Lung (tissue), 17 donors: ENCODE measurements at places on chromosomes 5 and 9.

GRCh38 chr9:107547772-107548297 is 58.3 kb upstream of the KLF4 start:
- no peak for DNase-seq

DNA sequence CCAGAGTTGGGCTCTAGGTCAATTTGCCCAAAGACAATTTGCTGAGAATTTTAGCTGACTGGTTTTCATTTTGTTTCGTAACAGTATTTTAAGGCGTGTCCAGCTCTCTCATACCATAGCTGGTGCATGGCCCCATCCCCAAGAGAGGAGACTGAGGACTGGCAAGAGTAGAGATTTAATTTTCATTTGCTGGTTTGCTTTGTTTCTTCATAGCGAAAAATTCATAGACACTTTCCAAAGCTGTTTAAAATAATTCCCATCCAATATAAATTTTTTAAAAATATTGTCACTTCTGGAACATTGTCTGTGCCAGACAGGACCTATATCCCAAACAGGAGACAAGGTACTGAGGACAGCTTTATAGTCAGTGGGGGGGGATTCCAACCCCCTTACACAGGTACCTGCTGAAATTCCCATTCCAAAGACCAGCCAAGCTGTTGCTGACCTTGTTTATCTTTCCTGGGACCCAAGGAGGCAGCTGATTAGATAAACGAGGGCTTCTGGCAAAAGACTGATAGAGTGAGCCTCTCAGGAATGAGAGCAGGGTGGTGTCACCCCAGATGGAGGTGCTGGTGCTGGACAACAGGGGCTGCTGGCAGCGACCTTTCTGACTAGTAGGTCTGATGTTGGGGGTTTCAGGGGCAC is 6.8 kb upstream of the ANGPTL2 start:
- no peak for DNase-seq

DNA sequence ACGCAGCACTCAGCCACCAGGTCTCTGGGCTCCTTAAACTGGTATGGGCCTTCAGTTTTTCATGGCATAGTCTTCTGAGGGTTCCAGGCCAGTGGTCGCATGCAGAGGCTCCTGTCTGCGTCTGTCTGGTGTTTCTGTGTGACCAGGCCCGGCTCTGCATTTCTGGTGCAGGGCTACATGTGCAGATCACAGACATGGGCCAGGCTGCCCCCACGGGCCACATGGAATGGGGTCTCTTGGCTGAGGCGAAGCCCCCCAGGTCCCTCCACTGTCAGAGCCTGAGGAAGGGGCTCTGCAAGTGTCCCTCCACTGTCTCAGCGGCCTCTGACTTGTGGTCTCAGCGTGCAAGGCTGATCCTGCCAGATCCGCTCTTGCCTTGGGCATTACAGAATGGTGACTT is 15.6 kb upstream of the CARD19 start:
- no peak for DNase-seq

GRCh38 chr9:117706421-117707116 is 2.4 kb downstream of the TLR4 start:
- DNase-seq = no peak

GRCh38 chr5:108257996-108258395 is 123.9 kb downstream of the FBXL17 start:
- DNase-seq = no peak

DNA sequence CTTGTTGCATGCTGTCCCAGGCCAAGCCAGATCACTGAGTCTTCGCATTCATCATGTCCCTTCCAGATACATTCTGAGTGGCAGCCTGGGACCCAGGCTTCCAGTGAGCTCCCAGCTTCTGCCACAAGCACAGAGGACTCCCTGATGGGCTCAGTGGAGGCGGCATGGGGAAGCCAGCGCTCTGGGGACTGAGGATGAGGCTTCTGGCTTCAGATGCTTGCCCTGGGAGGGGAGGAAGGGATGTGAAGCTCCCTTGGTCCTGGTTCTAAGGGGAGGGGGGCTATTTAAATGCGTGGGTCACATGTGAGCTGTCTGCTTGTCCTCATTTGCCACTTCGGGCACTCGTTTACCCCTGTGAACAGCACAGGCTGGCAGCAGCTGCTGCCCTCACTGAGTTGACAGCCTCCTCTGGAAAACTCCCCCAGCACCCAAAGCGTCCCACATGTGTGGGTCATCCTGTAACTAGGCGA is 174.0 kb downstream of the NR3C1 start:
- DNase-seq = no peak

- no peak for DNase-seq
These were observed 353.4 kb downstream of the SPOCK1 start for GRCh38 chr5:137145721-137146120.

GRCh38 chr5:169592937-169593650 is 9.5 kb downstream of the SPDL1 start:
- no peak for DNase-seq

- no peak for DNase-seq
These were observed 51.1 kb downstream of the CPLANE1 start for GRCh38 chr5:37198061-37198460.

DNA sequence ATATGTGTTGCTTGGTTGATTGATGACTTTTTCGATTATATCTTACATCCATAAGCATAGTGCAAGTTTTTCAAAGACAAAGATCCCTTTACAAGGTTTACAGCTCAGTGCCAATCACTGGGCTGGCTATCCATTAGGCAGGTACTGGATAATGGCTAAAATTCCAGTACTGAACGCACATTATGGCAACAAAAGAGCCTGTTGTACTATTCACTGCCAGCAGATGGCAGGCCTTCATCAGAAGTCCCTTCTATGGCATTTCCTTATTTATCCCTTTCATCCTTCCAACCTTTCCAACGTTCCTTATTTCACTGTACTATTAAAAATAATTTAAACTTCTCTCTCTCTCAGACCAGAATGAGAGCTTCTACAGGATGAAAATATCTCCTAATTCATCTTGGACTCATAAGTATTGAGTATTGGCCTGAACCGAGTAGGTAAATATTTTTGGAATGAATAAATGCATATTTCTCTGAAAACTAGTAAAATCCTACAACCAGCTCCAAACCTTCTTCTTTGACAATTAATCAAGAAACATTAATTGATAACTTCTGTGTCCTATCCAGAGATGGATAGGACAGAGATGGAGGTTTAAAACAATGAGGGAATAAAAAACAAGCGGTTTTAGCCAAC is 6.7 kb upstream of the WNT8A start:
- DNase-seq = peak; percentile 77

- no peak for DNase-seq
These were observed 12.2 kb upstream of the SLC2A6 start for GRCh38 chr9:133490865-133491655.

GRCh38 chr9:134351606-134352176 is 25.4 kb downstream of the RXRA start:
- DNase-seq = no peak

GRCh38 chr5:145283141-145283810 is 551.9 kb downstream of the PRELID2 start:
- peak; percentile 53 for DNase-seq

DNA sequence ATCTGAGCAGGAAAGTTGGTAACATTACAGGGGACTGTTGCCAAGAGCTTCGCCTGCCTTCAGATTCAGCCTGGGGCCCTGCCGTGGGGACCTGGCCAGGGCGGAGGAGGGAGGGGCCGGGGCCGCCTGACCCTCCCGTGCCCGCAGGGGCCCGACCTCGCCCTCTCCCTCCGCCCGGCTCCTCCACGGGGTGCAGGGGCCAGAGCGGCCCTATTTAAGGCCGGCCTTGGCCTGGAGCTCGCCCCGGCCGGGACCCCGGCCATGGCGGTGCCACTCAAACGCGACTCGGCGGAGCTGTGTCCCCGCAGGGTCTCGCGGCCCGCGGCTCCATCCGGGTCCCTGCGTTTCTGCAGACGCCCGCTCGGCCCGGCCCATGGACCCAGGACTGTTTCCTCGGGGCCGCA is 757 bp downstream of the TMEM250 start:
- no peak for DNase-seq

- DNase-seq = no peak
These were observed 414.7 kb upstream of the CCNG1 start for GRCh38 chr5:163022582-163023128.

GRCh38 chr9:8391132-8391531 is 591.6 kb upstream of the DMAC1 start:
- DNase-seq = no peak

DNA sequence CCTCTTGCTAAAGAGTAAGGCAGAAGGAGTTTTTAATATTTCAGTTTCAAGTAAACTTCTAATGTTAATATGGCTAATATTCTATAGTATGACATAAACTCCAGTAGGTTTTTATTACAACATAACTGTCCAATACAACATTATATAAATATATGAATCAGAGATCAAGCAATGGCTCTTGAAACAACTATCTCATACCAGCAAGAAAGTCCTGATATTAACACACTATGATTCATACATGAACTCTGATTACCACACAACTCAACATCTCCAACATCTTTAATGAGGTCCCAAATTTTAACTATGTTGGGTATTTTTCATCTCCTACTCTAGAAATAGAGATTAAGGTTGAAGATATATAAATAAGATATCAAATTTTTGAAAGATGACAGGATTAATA is 878.3 kb downstream of the TLE1 start:
- DNase-seq = no peak

- DNase-seq = no peak
These were observed 27.4 kb downstream of the DNAH5 start for GRCh38 chr5:13917061-13917460.

DNA sequence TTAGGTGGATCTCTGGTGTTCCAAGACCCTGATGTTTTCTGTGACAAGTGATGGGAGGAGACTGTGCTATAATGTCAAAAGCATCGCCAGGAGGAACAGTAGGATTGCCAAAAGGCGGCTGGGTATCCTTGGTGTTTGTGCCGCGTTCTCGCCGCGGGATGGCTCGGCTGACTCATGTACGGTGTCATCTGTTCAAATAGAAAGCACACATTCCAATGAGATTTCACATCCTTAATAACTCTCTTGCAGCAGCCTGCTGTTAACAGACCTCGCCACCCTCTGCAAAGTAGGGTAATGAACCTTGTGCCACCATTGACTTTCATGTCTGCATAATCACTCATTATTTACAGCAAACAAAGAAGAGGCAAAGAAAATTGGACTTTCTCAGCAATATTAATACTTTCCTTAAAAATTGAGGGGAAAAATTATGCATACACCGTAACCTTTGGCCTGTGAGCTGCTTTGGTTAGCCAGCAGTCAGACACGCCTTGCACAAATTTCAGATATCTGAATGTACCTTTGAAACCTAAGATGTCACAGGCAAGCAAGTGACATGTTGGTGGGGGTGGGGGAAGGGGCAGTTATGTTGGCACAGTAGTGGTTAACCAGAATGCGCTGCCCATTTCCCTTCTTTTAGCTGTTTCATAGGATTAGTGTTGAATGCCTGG is 289.4 kb downstream of the EFNA5 start:
- no peak for DNase-seq

DNA sequence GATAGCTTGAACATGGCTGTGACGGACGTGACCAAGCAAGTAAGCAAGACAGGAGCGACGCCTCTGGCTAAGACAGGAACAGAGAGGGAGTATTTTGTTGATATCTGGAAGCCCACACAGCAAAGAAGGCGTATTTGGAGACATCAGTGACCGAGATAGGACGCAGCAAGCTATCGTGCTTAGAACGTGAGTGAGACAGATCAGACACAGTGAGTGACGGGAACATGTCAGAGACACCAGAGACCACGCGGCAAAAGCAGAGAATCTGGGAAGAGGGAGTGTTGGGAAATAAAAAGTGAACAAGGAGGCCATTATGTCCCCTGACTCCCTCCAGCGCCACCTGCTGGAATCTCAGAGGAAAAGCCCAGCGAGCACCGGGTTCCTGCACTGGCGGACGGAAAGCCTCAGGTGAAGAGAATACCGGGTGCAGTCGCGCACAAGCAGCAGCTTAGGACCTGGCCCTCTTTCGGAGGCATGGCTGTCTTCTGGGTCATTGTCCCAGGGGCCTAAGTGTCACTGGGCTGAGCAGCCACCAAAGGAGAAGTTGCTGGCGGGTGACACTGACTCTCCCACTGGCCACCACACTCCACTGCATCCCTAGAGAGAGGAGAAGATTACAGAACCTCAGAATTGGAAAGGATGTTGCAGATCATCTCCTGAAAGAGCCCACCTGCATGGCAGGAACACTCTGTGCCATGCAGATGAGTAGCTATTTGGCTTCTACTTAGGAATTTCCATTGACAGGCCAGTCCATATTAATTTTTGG is 99.1 kb downstream of the FBXO38 start:
- DNase-seq = peak; percentile 23

DNA sequence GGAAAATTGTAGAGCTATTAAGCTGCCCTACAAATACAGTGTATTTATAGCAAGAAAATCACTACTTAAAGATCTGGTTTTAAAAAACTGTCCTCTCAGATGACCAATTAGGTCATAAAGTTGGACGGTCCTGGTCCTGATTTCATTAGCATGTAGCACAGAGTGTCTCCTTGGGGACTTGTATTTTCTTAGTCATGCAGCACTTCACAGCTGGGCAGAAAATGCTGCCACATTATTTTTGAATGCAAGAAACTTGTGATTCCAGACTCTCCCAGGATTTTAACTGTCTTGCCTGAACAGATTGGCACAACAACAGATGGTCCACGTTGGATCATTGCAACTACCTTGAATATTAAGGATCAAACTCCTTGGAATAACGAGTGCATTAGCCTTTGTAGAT is 348.1 kb upstream of the SGCD start:
- DNase-seq = no peak

- DNase-seq = peak; percentile 80
These were observed 2.8 kb upstream of the PLK2 start for GRCh38 chr5:58462623-58463230.

DNA sequence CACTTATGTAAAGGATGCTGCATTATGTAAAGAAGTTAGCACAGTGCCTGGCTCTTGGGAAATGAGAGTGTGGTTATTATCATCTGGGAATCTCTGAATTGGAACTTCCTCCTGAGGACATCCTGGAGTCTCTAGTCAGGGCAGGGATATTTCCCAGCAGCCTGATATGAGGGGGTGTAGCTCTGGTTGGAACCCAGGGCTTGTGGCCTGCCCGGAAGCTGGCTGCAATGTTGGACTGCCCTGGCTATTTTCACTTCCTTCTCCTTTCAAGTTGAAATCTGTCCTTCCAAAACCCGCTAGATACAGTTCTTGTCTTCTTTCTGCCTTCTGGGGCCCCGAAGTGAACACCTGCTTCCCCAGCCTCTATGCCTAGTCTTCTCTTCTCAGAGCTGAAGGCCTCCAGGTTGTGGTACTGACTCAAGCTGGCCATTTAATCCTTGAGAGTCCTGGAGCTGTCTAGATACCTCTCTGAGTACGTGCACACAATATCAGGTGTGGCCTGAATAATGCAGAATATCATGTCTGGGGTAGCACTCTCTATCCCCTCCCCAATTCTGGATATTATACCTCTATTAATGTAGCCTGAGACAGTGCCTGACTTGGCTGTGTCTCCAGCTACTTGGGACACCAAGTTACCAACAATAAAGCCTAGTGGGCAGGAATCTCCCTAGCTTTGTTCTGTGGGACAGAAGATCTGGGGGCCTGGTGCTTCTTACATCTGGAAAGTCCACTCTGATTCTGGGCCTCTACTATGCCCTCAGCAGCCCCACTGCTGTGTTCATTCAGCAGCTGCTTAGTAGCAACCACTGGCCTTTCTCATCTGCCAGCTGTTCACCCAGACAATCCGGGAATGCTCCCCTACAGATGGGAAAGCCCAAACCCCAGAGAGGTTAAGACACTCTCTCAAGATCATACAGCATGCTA is 45.0 kb downstream of the SLC6A7 start:
- no peak for DNase-seq
